ENCODE measurements at places on chromosomes 4 and X.

GRCh38 chrX:37420185-37420584 is 71.0 kb downstream of the PRRG1 start:
- DNase-seq = no peak

GRCh38 chrX:39283239-39283638 is 482.0 kb downstream of the MID1IP1 start:
- no peak for DNase-seq

DNA sequence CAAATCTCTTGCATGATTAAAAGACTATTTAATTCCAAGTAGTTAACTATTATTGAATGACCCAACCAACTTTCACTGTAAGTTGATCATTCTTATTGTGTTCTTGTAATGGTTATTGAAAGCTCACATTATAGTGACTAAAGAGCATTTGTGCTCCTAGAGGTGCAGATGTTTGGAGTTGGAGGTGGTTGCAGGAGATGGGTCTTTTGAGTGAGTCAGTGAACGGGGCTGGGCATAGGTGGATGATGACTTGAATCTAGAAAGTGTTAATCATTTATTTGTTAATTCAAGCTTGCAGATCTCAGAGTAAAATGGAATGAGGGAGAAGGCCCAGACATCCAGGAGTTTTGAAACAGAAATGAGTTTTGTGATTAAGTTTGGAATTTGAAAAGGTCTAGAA is 13.7 kb downstream of the NWD2 start:
- no peak for DNase-seq

DNA sequence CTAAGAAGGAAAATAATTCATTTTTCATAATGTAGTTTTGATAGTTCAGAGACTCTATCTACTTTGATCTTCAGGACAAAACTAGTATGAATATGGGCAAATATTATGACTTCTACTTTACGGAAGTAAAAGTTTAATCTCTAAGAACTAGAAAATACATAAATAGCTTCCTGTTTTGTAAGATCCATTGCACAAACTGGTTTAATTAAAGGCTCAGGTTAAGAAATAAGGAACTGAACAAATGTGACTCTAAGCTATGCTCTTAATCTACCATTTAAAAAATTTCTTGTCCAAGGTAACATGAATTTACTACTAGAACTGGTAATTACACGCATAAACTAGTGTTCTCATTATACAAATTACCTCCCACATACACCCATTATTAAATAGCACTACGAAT is 360.6 kb downstream of the INPP4B start:
- no peak for DNase-seq

DNA sequence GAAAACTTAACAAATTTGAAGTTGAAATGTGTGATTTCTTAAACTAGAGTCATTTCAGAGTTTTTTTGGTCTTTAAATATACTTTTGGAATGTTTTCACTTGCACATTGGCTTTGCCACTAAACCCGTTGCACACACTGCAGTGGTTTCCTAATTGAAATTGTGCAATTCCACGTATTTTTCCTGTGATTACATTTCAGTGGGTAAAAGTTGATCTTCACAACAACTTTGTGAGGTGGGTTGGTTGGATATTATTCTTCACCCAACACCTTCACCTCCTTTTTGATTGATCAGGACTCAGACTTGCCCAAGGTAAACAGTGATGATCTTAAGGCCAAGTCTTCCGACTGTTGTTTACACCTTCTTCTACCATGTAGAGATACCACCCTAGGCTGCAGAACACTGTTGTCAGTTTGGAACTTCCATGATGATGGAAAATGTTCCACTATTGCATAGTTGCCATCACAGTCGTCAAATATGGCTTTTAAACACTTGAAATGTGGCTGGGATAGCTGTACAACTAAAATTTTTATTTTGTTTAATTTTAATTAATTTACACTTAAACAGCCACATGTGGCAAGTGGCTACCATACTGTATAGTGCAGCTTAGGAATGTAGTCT is 13.7 kb downstream of the SEPTIN11 start:
- DNase-seq = no peak
